ENCODE measurements at places on chromosomes 12 and 14.

GRCh38 chr14:29354486-29354885 lies 573.2 kb downstream of the PRKD1 start:
- DNase-seq = no peak

GRCh38 chr12:3227076-3227975 lies 150.1 kb downstream of the TSPAN9 start:
- no peak for DNase-seq

GRCh38 chr12:82300611-82301010 lies 57.6 kb downstream of the CCDC59 start:
- no peak for DNase-seq

DNA sequence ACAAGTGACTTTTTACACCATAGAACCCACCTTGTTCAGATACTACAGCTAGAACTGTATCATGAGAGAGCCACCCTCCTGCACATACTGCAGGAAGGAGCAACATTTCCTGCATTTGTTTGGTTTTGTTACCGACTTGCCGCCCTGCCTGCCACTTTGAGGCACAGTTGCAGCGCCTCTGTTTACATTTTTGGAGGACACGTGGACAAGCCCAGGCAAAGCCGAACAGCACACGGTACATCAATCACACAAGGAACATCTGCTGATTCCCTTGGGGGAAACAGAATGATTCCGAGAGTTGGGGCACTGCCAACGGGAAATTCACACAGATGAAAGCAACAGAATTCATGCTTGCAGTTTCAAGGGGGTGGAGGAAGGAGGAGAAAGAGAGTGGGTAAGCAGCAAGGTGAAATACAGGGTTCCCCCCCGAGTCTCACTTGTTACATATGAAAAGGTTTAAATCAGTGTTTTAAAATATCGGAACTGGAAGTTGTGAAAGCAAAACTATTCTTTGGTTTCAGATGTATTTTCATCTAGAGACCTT lies 110.7 kb downstream of the BTG1 start:
- peak; percentile 46 for DNase-seq

GRCh38 chr14:56400109-56400825 lies 179.3 kb upstream of the TMEM260 start:
- DNase-seq = no peak

DNA sequence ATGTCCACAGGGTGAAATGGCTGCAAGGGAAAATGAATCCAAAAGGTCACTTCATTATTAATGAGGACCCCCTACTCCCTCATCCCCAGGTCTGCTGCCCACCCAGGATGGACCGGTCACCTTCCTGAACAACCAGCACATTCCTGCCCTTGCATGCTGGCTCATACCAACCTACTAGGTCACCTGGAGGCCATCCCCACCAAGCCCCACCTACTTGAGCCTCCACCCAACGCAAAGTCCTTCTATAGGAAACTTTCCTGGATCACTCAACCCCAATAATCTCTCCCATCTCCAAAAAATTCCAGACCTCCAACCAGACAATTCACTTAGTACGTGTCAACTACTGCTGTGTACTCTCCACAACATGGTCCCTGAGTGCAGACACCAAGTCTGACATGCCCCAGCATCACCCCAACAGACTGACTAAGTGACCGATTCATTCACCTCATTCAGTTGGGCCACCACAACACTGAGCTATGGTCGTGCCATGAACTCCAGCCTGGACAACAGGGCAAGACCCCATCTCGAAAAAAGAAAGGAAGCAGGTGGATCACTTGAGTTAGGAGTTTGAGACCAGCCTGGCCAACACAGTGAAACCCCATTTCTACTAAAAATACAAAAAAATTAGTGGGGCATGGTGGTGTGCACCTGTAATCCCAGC lies 18.1 kb downstream of the CLMN start:
- DNase-seq = no peak

DNA sequence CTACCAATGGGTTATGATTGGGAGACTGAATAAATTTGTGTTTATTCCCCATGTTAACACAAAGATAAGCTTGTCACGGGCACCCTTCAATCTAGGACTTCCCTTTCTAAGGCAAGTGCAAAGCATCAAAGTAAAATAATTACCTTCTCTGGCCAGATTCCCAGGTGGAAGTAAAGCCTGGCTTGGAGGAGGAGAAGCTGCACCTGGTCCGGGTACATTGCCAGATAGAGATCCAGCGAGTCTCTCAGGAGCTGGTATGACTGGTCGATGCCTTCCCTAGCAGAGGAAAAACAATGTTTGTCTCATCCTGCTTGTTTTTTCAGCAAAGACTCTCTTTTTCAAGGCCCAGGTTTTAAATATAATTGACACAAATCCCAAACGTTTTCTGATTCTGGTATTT lies 24.9 kb downstream of the FBXO21 start:
- DNase-seq = no peak

Data from large intestine (tissue), 12 donors.